ENCODE measurements at places on chromosomes 3 and 15.

GRCh38 chr3:126466886-126467610 is 8.6 kb downstream of the ZXDC start:
- no peak for DNase-seq

GRCh38 chr15:31349233-31350141 is 22.9 kb downstream of the KLF13 start:
- DNase-seq: no peak

- no peak for DNase-seq
Observed at GRCh38 chr15:70974004-70974832, 81.6 kb downstream of the LRRC49 start.

DNA sequence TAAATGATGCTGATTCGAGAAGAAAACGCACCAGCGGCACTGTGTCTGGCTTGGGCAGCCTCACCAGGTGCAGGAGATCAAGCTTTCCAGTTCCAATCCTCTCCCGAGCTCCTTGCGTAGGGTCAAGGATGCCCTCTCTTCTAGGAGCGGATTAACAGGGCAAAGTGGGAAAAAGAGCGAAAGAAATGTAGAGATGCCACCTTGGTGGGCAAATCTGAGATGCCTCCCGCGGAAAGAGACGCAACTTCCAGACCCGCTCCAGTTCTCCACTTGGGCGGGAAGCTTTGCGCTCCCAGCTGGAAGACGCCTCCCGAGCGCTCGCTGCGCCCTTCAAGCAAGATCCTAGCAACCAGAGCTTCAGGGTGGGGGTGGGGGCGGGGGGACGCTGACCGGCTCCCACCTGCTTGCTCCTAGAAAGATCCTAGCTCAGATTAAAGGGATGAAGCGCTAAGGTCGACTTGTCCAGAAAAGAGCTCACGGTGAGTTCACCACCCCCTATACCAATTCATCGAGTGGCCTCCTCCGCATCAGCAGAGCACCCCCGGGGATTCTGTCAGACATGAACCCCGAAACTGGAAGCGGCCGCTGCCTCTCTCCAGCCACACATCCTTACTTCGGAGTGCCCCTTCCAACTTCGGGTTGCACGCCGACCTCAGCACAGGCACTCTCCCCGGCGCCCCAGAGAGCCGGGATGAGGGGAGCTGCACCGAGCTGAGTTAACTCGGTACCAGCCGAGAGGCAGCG is 769 bp downstream of the TAFA4 start:
- no peak for DNase-seq

DNA sequence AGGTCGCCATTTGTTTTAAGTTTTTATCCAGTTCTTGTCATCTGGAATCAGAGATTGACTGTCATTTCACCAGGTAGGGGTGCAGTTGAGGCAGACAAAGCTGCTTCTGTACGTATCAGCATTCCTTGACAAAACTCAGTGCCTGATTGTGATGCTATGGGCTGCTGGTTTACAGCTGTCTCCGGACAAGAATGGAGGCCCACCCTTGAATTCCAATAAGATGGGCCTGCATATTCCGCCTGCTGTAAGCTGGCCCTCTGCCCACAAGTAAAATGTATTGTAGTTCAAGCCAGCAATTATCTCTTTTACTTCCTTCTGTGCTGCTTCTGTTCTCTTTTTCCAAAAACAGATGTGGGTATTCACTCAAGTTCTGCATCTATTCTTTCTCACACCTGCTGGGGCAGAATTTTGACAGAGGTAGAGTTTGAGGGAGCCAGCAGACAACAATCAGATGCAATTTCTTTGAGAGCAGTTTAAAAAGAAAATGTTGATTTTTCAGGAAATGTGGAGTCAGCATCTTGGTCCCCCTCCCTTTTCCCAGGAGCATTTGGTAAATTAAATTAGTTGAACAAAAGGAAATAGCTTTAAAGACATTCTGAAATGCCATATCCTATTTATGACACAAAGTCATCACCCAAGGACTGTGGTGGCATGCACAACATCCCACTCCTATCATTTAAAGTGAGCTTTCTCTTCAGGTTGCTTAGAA is 53.5 kb downstream of the IQCH start:
- DNase-seq: no peak

DNA sequence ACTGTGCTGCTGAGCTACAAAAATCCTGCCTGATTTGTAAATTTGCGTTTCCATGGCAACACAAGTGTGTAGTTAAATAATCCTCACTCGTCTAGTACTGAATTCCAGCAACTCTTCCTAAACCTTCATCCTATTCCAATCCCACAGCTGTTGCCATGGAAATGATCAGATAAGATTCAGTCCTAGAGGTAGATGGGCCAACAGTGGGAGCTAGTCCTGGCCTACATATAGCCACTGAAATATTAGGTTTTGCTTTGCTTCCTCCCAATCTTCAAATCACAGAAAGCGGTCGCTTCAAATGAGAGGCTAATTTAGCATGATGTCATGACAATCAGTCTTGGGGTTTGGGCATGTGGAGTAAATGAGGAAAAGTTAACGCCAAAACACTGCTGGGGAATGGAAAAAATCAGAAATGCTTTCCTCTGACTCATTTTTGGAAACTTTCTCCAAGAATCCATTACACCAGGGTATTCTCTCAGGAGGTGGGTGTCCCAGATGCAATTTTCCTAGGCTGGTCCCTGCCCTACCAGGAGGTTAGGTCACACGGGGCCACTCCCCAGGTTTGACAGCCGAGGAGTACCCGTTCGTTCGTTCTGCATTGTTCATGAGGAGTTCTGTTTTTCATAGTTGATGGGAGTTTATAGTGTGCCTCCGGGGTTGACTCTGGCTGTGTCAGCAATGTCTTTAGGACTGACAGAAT is 159.2 kb upstream of the SLCO3A1 start:
- DNase-seq: no peak

DNA sequence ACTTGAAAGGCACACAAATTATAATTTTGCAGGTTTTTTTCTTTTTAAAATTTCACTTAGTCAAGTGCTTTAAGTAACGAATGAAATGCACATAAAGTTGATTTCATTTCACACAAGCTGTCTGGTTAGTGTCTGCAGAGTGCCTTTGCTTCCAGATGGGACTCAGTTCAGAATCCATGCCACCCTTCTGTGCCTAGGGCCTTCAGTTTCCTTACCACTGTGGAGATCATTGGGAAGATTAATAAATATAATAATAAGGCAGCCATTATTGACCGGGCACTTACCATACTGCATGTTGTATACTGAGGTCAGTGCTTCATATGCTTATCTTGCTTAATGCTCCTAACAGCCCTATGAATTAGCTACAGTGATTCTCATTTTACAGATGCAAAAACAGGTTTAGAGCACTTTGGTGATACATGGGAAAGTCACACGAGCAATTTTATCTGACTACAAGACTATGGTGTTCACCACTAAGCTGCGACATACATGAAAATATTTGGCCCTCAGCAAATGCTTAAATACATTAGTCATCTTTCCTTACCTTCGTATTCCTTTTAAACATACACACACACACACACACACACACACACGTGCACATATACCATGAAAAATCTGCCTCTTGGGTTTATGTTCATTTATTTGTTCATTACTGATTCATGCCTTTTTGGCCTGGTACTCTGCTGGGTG is 3.1 kb downstream of the NMNAT3 start:
- DNase-seq: no peak
